ENCODE measurements at places on chromosomes 7 and 10.
A peak's percentile ranks its signal among the peaks of the same experiment; 100 is the strongest.

GRCh38 chr10:86970162-86970981 is 2.1 kb downstream of the ADIRF start:
- no peak for DNase-seq

- DNase-seq = no peak
Observed at GRCh38 chr10:129046962-129047361, 420.1 kb upstream of the MGMT start.

GRCh38 chr7:54728411-54728810 is 30.6 kb downstream of the SEC61G start:
- no peak for DNase-seq

DNA sequence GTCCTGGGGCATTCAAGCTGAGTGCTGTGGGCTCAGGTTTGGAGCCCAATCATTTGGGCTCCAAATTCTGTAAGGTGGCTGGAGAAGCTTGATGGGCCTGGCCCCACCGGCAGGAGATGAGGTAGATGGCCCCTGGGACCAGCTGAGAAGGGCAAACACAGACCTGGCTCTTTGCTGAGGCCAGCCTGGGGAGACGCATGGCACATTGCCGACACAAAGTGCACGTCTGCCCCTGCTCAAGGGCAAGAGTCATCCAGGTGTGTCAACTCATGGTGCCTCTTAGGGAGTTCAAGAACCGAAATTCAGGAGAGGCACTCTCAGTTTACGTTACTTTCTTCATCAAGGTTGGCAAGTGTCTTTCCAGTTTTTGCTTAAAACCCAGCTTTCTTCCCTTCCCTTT is 227.5 kb downstream of the LRMDA start:
- DNase-seq = no peak

DNA sequence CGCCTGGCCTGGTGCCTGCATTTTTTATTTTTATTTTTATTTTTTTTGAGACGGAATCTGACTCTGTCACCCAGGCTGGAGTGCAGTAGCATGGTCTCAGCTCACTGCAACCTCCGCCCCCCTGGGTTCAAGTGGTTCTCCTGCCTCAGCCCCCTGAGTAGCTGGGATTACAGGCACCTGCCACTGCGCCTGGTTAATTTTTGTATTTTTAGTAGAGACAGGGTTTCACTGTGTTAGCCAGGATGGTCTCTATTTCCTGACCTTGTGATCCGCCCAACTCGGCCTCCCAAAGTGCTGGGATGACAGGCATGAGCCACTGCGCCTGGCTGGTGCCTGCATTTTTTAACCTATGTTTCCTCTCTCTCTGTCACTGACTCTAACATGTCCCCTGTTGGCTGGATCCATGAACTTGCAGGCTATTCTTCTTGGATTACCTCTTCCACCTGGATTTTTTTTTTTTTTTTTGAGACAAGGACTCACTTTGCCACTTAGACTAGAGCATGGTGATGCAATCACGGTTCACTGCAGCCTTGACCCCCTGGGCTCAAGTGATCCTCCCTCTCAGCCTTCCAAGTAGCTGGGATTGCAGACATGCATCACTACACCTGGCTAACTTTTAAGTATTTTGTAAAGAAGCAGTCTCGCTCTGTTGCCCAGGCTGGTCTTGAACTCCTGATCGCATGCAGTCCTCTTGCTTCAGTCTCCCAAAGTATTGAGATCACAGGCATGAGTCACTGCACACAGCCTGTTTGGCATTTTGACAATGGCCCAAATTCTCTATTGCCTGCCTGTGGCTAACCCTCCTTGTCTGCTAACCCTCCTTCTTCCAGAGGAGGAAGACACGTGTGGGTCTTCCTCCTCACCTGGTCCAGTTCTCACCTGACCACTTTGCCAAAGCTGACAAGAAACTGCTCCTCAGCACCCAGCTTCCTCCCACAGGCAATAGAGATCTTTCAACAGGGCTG is 23.0 kb upstream of the PRPF18 start:
- no peak for DNase-seq

DNA sequence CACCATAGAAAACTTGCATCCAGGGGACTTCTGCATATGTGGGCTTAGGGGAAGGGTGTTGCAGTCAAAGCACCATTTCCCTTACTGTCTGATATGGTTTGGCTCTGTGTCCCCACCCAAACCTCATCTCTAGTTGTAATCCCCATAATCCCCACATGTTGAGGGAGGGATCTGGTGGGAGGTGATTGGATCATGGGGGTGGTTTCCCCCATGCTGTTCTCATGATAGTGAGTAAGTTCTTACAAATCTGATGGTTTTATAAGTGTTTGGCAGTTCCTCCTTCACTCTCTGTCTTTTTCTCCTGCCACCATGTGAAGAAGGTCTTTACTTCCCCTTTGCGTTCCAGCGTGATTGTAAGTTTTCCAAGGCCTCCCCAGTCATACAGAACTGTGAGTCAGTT is 177.4 kb downstream of the ADK start:
- no peak for DNase-seq

GRCh38 chr7:85407391-85407790 is 220.5 kb upstream of the SEMA3D start:
- no peak for DNase-seq

DNA sequence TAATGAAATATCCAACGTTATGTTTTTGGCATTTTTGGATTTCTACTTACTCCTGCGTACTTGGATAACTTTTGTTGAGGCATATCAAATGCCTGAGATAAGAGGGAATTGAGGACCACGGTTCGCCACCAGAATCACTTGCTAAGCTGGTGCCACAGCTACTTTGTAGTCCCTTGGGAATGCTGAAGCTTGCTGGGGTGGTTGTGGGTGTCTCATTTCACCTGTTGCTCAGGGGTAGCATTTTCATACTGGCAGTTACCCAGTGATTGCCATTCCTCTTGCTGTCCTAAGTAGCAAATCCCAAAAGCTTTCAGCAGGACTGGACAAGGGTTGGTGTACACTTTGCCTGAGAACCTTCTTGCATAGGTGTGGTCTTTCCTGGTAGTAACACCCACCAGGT is 75.2 kb downstream of the CREB5 start:
- DNase-seq = no peak

GRCh38 chr10:132670546-132671227 is 115.3 kb downstream of the NKX6-2 start:
- DNase-seq = no peak

DNA sequence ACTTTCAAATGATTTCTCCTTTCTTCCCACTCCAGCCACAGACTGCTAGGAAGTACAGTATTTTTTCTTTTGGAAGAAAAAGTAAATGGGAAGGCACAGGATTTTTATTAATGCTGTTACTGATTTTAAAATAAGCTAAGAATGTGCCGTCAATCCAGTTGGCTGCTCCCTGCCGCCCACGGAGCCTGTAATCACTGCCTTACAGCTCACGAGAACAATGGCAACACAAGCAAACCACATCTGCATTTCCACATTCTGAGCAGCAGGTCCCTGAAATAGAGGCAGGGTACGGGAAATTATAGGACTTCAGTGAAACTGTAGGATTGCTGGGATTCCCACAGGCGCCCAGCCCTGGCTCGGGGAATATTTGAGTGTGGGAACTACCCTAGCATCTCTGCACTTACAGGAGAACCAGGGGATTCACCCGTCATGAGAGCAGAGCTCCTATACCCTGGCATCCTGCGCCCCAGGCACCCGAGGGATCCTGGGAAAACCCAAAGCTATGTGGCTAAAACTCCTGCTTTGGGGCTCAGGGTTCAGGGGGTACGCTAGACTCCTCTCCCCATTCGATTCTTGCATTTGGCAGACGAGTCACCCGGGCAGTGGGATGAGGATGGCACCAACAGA is 72.9 kb upstream of the TNS3 start:
- DNase-seq = no peak

- DNase-seq = no peak
Observed at GRCh38 chr10:44030132-44030531, 354.8 kb downstream of the CXCL12 start.

DNA sequence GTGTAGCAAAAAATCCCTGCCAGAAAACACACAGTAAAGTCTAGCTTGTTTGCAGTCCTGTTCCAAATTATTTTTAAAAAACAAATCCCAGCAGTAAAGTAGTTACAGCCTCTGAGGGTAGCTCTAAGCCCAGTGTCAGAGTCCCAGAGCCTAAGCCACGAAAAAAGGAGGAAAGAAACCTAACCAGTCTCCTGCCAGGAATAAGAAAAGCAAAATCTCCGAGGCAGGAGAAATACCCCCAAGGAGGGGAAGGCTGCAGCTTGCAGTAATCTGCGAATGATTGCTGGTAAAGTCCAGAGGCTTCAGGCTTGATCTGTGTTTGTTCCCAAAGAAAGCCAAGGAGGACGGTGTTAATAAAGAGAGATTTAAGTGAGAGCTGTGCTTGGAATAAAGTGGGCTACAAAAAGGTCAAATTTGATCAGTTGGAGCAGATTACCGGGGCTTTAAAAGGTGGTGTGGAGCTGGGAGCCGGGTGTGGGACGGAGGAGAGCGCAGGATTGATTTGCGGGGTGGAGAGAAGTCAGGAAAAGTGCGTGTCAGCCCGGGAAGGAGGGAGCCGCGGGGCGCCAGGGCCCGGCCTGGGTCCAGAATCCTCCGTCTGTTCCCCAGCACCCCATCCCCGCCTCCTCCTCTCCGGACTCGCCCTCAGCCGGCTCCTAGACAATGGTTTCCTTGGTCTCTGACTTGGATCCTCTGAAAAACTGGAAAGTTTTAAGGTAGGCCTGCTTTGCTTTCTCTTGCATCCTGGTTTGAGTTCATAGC is 219.4 kb upstream of the CELF2 start:
- DNase-seq = no peak

DNA sequence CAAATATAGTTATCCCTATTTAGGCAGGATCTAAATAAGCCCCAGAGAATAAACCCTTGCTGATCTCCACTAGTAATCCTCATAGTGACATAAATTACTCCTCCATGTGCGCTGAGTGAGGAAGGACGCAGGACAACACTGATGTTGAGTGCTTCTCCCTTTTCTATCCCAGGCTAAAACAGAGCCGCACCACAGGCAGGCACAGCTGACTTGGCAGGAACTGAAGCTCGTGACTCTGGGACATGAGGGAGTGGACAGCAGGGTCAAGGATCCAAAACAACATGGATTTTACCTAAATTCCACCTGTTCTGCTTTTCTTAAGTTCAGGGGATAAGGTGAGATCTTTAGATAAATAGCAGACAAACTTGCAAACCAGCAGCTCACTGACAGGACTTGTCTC is 46.0 kb downstream of the VOPP1 start:
- no peak for DNase-seq

DNA sequence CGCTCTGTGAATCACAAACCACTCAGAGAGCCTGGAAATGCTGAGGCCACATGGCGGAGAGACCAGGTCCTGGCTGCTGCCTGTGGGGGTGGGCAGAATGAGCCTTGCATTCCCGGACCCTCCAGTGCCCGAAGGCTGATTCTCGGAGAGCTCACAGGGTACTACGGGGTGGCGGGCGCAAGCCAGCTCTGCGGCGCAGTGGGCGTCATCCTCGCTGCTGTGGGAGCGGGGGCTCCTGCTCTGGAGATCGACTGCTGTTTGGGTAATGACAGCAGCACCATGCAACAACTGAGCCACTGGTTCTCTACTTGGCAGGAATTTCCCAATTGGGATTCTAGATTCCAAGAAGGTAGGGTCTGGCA is 108.0 kb downstream of the PTPRN2 start:
- no peak for DNase-seq

DNA sequence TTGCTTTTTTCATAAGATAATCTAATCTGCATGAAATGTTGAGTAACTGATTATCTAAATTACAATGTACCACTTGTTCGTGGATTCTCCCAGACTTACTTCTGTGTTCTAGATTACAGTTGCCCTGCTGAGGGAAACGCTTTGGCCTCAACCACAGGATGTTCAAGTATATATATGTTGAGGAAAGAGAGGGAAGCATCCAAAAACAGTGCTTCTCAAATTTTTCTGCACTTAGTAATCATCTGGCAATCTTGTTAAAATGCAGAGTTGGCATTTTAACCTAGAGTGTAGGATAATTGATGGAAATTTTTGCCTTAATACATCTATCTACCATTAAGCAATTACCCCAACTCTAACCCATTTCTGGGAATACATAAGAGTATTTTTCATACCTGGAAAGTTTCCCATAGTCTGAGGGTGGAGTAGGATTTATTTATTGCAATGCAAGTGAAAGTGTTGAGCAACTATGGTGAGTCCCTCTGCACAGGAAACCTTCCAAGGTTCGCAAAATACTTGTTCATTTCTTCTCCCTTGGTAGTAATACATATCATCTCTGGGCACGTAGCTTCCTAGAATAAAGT is 59.6 kb upstream of the C1GALT1 start:
- no peak for DNase-seq

DNA sequence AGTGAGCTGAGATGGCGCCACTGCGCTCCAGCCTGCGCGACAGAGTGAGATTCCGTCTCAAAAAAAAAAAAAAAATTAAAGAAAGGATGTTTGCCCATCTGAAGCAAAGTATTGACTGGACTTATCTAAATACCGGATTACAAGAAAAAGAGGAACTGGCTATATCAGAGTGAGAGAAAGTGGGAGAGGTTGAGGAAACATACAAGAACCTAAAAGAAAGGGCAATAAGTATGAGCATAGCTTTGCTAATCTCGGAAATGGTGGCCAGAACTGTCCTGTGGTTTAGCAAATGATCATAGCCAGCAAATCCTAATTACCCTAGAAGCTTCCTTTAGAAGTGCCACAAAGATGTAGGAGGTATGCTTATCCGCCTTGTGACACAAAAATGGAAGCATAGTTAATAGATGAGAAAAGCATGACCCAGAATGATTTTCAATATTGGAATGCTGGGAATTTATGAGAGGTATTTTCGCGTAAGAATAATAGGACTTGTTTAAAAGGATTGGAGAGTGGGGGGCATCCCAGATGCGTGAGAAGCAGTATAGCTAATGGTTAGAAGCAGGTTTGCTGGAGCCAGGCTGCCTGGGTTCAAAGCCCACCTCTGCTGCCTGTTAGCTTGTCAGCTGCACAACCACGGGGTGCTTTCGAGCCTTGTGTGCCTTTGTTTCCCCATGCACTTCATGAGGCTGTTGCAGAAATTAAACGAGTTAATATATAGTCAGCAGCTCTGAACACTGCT is 1.2 kb upstream of the GTPBP4 start:
- no peak for DNase-seq

DNA sequence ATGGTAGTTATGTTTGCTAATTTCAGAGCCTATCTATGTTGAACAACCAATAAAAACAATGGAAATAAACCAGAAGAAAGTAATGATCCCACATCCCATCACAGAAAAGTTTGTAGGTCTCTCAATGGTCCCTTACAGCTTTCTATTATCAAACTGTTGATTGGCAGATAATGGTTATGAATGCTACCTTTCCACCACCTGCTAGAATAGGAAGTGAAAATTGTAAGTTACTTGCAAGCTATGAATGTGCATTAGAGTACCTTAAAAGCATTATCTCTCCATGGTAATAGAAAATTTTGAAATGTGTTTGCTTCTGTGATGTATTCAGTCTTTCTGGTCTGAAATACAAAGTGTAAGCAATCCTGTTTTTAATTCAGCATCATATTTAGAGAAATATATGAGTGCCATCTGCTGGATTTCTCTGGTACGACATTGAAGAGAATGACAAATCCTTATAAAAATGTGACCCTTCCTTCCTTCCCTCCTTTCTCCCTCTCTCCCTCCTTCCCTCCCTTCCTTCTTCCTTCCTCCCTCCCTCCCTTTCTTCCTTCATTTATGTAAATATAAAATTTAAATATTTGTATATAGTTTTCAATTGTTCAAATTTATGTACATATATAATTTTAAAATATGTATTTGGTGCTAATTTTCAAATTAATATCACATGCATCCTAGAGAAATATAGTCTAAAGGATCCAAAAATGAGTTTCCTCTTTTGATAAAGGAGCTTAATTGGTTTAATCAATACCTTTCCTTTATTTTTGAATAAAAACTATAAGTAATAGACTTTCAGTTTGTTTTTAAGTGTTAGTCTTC is 41.4 kb upstream of the PNLIPRP3 start:
- DNase-seq = peak; percentile 52

- DNase-seq = no peak
Observed at GRCh38 chr7:18978108-18978495, 139.3 kb downstream of the TWIST1 start.

Data from HT-29 (cell line).